ENCODE measurements at places on chromosomes 1 and 21. TPM values are rescaled to one million over a fixed set of nuclear protein-coding genes. Genes with fewer than 3 reads are reported as not detected.

GRCh38 chr21:17270229-17270628 lies 242.6 kb upstream of the CXADR start:
- peak; percentile 46 for DNase-seq

- no peak for DNase-seq
These were observed 8.3 kb downstream of the PLEKHG5 start for GRCh38 chr1:6483017-6483760.

The GORAB gene
- polyA plus RNA-seq = 4.6 TPM

- DNase-seq = no peak
These were observed 834.0 kb downstream of the USP25 start for GRCh38 chr21:16563795-16564194.

DNA sequence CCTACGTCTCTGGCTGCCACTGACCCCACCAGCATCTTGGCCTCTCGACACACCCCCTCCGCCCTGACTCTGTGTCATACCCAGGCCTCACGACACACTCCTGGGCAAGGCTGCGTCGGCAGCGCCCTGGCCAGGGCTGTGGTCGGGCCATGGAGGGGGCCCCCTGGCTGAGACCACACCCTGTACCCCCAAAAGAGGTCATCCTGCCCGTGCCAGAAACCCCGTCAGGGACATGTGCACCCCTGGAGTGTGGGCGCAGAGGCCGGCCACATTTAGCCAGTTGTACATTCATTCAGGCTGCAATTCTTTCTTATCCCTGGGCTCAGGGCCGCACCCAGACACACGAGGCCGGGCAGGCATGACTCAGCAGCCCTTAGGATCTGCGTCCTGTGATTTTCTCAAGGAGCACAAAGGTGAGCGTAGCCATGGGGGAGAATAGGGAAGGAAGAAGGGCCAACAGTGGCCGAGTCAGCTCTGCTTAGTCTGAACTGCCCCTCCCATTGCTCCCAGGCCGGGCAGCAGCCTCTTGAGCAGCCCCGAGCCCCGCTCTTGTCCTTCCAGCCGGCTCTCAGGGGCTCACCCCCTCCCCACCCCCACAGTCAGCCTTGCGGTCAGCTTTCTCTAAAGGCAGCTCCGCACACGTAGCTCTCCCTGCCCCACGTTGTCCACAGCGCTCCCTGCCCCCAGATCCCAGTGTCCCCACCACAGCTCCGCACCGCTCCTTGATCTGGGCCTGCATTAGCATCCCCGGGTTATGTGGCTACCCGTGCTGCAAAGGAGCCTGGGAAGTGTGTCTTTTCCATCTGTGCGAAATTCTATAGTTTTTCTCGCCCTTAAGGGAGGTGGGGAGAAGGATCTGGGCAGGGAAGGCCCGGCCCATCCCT lies 7.9 kb downstream of the CSTB start:
- peak; percentile 76 for DNase-seq

DNA sequence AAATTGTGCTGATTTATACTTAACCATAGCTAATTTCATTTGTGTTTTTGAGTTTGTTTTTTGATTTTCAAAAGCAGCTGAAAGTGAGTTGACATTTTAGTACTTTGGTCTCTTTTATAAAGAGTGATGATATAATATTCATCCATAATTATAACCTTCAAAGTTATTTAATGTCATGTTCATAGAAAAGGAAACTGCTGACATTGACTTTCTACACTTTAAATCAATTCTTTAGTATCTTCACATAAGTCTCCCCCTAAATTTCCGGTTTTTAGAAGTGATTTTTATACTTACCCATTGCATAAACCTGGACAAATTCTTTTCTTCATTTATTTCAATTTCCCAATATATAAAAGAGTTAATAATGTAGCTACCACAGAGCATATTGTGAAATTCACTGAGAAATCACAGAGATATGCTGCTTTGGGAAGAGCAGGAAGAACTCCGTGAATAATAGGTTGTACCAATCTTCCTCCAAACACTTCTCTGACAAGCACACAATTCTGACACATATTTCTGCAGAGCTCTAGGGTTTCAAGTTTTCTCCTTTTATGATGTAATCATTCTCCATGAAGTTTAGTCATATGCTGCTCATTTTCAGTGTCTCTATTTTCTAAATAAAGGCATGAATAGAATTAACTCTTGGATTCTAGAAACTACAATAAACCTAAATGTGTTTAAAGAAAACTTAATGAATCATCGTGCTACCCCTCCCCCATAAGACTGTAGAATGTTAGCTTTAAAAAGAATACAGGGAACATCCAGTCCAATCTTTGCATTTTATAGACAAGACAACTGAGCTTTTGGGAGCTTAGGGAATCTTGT lies 25.6 kb upstream of the CDC42BPA start:
- DNase-seq = no peak
